ENCODE measurements at places on chromosomes 6 and 20. TPM values are rescaled to one million over a fixed set of nuclear protein-coding genes. Genes with fewer than 3 reads are reported as not detected.

KIF13A gene
- 85.7 TPM for total RNA-seq

CARMIL1 gene
- 8.4 TPM for total RNA-seq

SCUBE3 gene
- 8.8 TPM for total RNA-seq

APCDD1L gene
- total RNA-seq = 0.91 TPM

ULBP2 gene
- 0.93 TPM for total RNA-seq

Data from left ventricle myocardium inferior (tissue), 1 donor.